ENCODE measurements at places on chromosomes 16 and 17. TPM values are rescaled to one million over a fixed set of nuclear protein-coding genes. Genes with fewer than 3 reads are reported as not detected.

Gene CA4
- 3.0 TPM for polyA plus RNA-seq

Gene GGT6
- 4.4 TPM for polyA plus RNA-seq

Gene MRM1
- polyA plus RNA-seq, result 8.0 TPM

GRCh38 chr17:77882481-77883212 lies 75.9 kb upstream of the TNRC6C start:
- peak; percentile 91 for DNase-seq

DNA sequence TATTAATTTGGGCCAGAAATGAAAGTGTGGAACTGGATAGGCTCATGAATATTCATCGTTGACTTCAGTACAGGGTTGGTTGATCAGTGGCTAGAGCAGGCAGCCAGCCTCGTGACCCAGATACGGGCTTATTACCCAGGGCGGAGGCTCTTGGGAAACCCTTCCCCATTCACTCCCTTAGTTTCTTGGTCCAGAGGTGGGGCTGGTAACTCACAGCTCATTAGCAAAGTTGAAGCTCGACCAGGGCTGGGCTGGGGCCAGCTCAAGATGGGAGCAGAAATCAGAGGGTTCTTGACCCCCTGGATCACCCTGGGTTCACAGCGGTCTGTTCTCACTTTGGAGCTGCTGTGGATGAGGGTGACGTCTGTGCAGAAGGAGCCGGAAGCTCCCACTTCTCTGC lies 44.6 kb upstream of the GSE1 start:
- DNase-seq, result peak; percentile 85

All from stomach (tissue), 19 donors.